Vagina (tissue), 2 donors: ENCODE measurements at places on chromosomes 1 and 21.

GRCh38 chr21:33997436-33997835 is 75.9 kb upstream of the MRPS6 start:
- DNase-seq, result no peak

GRCh38 chr1:154155251-154155650 is 378 bp upstream of the NUP210L start:
- DNase-seq, result no peak

DNA sequence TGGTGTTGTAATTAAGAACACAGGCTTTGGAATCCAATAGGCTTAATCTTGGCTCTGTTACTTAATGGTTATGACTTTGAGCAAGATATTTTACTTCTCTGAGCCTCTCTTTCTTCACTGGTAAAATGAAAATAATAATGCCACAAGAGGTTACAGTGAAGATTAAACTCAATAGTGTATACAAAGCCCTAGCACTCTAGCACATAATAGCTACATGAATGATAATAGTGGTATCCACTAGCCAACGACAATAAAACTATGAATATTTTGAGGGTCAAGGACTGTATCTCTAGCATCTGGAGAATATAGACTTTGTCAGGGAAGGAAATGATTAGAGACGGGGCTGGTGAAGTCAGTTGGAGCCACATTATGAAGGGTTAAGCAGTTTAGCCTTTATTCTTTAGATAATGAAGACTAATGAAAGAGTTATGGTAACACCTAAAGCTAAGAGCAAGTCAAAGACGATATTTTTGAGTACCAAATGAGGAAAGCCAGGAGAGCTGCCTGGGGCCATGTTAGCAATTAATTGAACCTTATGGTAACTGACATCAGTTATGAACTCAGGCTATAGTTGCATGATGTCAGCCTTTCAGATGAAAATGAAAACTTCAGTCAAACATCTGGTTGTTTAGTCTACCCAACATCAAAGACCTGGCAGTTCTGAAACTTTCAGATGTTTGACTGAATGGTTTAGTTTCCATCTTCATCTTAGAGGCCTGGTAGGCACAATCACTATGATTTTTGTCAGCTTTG is 32.8 kb upstream of the RNF11 start:
- DNase-seq, result no peak

GRCh38 chr1:117161887-117162286 is 40.3 kb upstream of the TRIM45 start:
- no peak for DNase-seq

DNA sequence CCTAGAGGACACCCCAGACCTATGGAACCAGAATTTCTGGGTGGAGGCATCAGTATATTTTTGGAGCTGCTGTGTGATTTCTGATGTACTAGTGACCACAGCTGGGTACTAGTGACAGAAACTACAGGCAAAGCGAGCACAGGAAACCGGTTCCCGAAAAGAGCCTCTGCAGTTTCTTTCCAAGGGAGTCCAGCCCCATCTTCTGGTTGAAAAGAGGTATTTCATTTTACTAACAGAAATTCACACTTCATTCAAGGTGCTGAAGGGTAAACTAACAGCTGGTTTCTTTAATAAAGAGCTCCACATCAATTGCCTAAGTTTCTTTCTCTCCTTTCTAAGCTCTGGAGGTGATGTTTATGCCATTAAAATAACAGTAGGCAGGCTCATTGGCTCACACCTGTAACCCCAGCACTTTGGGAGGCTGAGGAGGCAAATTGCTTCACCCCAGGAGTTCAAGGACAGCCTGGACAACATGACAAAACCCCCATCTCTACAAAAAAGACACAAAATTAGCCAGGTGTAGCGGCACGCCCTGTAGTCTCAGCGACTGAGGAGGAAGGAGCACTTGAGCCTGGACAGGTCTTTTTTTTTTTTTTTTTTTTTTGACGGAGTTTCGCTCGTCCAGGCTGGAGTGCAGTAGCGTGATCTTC is 22.0 kb downstream of the THAP3 start:
- no peak for DNase-seq

- no peak for DNase-seq
Measured at GRCh38 chr1:159071970-159072582, 4.5 kb downstream of the AIM2 start.

- no peak for DNase-seq
Measured at GRCh38 chr1:8116894-8117264, 90.8 kb upstream of the ERRFI1 start.

DNA sequence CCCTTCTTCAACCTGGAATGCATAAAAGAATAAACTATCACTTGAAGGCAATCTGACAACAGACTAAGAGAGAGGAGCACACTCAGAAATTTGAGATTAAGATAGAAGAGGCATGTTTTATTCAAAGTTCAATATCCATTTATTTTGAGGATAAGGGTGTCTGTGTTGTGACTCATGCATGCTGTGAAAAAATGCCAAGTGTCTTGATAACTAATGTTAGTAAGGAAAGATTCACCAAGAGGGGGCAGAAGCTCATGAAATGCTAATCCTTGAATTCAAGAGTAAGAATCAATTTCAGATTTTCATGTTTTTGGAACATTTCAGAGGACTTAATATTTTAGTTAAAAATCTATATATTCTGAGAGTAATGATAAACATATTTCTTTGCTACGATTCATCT is 94.0 kb downstream of the IFI44 start:
- no peak for DNase-seq

DNA sequence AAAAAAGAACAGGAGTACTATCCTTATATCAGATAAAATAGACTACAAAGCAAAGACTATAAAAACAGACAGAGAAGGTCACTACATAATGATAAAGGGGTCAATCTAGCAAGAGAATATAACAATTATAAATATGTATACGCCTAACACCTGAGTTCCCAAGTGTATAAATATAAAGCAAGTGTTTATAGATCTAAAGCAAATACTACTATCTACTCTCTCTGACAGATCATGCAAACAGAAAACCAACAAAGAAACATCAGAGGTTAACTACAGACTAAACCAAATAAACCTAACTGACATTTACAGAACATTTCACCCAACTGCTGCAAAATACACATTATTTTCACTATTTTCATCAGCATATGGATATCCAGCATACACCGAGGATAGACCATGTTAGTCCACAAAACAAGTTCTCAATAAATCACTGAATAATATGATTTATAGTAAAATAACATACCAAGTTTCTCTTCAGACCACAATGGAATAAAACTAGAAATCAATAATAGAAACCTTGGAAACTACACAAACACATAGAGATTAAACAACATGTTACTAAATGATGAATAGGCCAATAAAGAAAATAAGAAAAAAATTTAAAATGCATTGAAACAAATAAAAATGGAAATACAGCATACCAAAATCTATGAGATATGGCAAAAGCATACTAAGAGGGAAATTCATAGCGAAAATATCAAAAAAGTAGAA is 22.7 kb downstream of the UCHL5 start:
- no peak for DNase-seq

- DNase-seq, result no peak
Measured at GRCh38 chr1:217642455-217642854, 11.3 kb downstream of the SPATA17 start.

- DNase-seq, result no peak
Measured at GRCh38 chr1:33500547-33500946, 28.1 kb downstream of the ZSCAN20 start.

DNA sequence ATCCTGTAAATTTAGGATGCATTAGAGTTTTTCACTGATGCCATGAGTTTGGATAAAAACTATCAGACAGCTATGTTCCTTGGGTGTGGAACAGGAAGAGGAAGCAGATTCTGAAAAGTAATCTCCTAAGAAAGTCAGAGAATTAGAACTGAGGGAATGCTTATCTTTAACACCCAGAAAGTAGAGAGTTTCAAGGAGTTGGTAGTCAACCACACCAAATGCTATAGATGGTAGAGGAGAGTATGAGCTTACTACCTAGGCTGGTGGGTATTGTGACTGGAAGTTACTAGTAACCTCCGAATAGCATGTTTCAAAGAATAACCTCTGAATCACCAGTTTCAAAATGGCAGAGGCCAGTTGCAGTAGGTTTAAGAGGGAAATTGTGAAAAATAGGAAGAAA is 288.0 kb downstream of the HMCN1 start:
- DNase-seq, result no peak

DNA sequence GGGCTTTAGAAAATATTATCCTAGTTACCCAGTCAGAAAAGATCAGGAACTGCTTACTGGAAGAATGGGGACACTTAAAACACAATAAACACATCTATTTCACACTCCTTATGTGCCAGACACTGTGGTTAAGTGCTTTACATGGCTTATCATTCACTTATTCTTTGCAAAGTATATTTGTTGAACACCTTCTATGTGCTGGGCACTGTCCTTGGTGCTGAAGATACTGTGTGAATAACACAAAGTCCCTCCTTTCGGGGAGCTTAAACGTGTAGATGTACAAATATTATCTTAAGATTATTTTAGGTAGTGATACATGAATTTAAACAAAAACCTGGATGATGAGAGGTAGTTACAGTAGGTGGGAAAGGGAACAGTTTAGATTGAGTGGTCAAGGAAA is 169.3 kb downstream of the ST6GALNAC5 start:
- no peak for DNase-seq

- no peak for DNase-seq
Measured at GRCh38 chr1:43691871-43692815, 15.2 kb upstream of the ST3GAL3 start.

- no peak for DNase-seq
Measured at GRCh38 chr1:221877311-221877710, 135.4 kb upstream of the DUSP10 start.

DNA sequence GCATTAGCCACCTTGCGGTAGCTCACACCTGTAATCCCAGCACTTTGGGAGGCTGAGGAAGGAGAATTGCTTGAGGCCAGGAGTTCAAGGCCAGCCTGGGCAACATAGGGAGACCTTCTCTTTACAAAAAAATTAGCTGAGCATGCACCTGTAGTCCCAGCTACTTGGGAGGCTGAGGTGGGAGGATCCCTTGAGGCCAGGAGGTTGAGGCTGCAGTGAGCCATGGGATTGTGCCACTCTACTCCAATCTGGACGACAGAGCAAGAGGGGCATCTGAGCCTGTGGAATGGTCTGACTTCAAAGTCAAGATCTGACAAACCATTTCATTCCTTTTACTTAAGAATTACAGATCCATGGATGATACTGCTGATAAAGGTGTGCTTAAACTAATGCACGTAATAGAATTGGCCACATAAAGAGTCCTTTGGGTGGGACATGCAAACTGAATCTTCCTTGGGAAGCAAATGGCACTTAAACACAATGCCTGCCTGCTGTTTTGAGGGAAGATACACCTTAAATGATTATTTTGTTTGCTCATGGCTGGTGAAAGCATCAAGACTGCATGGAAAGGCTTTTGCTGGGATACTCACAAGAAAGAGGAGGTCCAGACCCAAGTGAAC is 2.5 kb upstream of the TMEM201 start:
- no peak for DNase-seq

DNA sequence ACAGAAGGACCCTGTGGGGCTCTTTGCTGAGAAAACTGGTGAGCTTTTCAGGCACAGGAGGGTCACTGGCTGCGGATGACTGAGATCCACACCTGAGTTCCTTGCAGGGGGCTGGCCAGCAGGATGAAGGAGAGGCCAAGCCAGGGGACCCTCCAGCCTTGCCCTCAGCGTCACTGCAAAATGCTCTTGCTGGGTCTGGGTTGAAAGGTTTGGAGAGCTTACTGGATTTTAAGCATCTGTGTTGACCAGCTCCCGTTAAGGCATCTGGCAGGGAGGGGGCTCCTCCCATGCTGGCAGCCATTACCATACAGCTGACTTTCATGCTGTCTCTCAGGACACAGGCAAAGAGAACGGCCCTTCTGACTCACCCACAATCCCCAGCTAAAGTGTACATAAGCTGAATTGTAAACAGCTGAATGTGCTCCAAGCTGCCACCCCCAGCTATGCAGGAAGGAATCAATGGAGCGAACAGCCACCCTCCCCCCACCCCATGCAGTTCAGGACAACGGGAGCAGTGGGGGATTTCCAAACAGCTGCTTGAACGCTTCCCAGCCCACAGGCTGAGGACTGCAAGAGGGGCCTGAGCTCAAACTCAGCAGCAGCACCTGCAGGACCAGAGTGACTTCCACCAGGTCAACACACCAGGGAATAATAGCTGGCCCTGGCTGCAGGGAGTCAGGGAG is 21.3 kb upstream of the A3GALT2 start:
- no peak for DNase-seq

- no peak for DNase-seq
Measured at GRCh38 chr1:110502402-110503151, 16.4 kb downstream of the KCNA10 start.

GRCh38 chr1:195193134-195193533 is 1415.1 kb downstream of the KCNT2 start:
- DNase-seq, result no peak

- no peak for DNase-seq
Measured at GRCh38 chr1:194339471-194339870, 1153.1 kb upstream of the B3GALT2 start.

GRCh38 chr1:245153552-245154428 is 995 bp upstream of the KIF26B start:
- DNase-seq, result no peak

- peak; percentile 1 for DNase-seq
Measured at GRCh38 chr21:37865156-37865555, 51.1 kb downstream of the KCNJ6 start.

- no peak for DNase-seq
Measured at GRCh38 chr1:85568151-85568550, 12.4 kb upstream of the CCN1 start.

- DNase-seq, result no peak
Measured at GRCh38 chr1:197439708-197440280, 171.7 kb downstream of the CRB1 start.

DNA sequence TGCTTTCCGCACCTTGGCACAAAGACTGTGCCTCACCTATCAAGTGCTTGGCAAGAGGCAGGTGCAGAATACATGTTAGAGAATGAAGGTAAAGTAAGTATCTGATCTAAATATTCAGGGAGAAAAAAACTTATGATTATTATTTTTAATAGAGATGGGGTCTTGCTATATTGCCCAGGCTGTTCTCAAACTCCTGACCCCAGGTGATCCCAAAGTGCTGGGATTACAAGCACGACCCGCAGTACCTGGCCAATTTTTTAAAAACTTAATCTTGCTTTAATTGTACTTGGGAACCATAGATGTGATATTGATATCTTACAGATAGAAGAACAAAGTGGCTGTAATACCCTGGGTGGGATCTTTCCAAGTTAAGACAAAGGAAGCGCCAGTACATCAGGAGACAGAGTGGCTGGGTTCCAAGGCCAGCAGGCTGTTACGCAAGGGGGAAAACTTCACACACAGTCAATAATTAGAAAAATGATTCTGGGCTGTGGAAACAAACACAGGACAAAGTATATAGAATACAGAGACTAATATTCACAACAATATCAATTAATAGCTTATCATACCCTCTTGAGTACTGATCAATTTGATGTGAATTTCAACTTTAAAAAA is 58.6 kb upstream of the ATP1A1 start:
- DNase-seq, result no peak
